Stimulated activated CD8-positive, alpha-beta memory T cell treated with anti-CD3 and anti-CD28 coated beads, Interleukin-7, amount 100 ng/mL, for 4 hours (primary cell): ENCODE measurements at places on chromosomes 5 and 9.

- no peak for DNase-seq
Measured at GRCh38 chr9:129435291-129435690, 185.6 kb downstream of the C9orf50 start.

GRCh38 chr5:119019501-119019900 is 31.2 kb upstream of the DTWD2 start:
- DNase-seq = no peak

GRCh38 chr9:35396560-35397215 is 93.2 kb upstream of the RUSC2 start:
- DNase-seq = no peak

DNA sequence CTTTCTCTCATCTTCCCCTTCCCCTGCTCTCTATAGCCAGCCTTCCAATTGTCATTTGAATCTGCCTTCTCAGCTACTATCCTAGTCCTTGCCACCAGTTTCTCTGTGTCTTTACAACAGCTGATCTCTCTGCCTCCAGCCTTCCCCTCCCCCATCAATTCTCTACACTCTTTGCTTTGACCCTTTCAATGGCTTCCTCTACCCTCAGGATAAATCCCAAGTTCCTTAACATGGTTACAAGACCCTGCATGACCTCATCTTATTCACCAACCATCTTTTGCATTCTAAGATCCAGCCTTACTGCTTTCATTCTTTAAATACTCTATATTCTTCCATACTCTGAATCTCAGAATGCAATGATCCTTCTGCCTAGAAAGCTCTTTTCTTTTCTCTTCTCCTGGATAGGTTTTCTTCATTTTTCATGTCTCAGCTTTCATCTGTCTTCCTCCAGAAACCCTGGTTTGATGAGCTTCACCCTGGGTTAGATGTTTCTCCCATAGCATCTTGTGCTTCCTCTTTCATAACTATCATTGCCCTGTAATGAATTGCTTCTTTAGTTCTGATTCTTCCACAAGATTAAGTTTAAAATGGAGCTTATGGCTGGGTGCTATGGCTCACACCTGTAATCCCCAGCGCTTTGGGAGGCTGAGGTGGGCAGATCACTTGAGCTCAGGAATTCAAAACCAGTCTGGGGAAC is 58.6 kb upstream of the ZSWIM6 start:
- no peak for DNase-seq

GRCh38 chr5:1105350-1106265 is 6.3 kb downstream of the SLC12A7 start:
- no peak for DNase-seq

GRCh38 chr9:119907056-119907455 is 537.8 kb upstream of the BRINP1 start:
- DNase-seq = no peak

GRCh38 chr5:78974011-78974410 is 11.1 kb downstream of the ARSB start:
- no peak for DNase-seq

- DNase-seq = no peak
Measured at GRCh38 chr9:135490980-135491464, 9.5 kb upstream of the MRPS2 start.

DNA sequence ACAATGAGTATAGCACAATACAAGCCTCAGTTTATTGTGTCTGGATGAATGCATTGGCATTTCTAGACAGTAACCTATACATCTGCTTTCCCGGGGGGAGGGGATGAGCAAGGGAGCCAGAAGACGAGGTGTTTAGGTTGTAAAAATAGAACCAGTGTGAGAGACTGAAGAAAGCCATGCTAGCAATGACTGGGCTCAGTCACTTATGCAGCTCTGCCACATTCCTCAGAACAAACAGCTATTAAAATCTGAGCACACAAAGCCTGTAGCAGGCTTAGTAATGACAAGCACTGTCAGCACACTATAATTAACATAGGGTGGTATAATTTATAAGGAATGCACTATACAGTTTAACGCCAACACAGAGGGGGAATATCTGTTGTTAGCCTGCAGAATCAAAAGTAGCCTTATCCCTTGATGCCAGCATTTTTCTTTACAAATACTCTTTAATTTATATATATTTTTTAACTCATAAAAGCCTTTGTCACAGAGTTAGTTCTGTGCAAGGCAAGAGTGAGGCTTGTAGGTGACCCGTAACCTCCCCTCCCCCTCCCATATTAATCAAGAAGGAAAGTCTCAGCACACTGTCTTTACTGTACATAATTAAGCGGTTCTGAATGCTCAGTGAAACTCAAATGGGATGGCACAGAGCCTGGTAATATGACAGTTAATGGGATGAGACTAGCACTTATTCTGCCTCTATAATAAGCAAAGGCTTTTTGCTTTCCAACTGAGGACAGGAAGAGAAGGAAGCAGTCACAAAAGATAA is 295.4 kb downstream of the CSNK1G3 start:
- no peak for DNase-seq

DNA sequence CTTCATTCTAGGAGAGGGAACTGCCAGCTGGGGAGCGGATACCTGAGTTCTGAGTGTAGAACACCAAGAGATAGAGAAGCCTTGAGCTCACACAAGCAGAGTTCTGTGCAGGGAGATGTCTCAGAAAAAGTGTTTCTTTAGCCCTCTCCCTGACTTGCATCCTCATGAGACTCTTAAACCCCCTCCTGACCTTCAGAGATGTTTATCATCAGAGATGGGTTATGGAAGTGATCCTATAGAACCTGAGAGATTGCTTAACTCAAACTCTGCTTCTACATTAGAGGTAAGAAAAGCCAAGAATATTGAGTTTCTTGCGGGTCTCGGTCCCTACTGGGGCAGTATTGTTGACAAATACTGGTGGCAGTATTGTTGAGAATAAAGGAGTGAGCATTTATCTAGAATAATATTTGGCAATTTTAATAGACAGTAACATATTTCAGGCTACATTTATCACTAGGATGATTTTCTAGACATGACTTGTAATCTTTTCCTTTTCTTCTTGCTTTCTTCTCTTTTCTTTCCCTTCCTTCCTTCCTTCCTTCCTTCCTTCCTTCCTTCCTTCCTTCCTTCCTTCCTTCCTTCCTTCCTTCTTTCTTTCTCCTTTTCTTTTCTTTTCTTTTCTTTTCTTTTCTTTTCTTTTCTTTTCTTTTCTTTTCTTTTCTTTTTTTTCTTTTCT is at the start of gene IZUMO3:
Gene IZUMO3 (minus strand): TSS at position 51 of the 676 bp plus-strand sequence. CDS start 248 bp downstream, outside the sequence.
- no peak for DNase-seq

DNA sequence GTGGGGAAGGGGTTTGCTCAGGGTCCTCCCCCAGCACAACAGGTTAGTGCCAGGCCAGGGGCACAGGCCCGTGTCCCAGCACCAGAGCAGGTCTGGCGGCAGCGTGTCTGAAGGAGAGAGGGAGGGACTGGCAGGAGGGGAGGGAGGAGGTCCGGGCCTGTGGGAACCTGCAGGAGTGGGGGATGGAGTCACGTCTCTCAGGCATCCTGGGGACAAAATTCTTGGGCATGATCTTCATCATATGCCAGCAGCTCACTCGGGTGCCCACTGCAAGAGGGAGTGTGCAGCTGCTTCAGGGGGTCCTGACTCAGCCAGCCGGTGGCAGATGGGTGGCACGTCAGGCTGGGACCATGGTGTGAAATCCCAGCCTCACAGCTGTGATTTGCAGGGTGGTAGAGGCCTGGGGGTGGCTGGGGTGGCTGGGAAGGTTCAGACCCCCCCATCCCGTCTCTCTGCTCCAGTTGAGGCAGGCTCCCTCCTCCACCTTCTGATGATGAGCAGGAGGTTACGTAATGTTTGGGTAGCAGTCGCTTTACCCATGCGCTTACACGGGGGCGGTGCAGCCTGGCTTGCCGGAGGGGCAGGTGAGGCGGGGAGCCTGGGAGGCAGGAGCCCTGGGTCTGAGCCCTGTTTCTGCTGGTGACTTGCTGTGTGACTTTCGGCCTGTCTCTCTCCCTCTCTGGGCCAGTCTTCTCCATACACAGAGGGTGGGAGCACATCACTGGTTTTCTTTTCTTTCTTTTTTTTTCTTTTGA is 40.5 kb downstream of the NCS1 start:
- no peak for DNase-seq

DNA sequence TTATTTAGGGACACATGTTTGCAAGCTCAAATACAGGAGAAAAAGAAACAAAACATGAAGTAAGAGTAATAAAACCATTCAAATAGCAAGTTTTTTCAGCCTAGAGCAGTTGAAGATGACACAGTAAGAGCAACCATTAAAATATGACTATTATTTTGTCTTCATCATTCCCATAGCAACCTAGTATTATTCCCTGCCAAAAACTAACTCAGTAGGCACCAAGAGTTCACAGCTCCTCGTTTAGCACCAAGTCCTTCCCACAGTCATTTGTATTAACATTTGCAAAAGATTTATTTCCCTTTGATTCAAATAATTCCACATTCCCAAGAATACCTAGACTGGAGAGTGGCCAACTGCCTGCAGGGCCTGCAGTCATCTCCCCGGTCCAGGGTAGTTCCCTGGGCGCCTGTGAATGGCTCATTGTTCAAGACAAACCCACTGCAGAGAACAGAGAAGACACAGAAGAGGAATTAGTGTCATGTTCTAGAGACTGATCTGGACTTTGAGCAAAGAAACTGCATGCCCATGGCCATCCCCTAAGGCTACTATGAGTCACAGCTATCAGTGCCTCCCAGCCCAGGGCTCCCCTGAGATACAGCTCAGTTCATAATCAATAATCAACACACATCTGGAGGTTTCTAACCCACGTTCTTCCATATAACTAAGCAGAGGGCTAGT is 139.1 kb upstream of the MAP3K1 start:
- no peak for DNase-seq

DNA sequence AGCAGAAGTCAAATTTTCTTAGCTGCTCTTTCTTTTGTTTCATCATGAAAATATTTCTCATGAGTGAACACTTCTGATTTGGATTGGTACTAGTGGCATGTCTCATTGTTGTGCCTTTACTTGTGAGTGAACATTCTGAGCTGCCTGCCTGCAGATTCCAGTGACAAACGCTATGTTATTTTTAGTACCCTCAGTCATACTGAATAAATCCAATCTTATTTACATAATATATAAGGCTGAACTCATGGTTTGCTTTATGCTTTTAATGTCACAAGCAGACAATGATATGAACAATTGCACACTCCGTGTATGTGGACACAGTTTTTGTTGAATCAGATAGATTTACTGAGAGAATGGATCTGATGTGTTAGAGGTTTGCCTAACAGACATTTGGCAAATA is 67.8 kb downstream of the ACTBL2 start:
- DNase-seq = no peak

GRCh38 chr5:61641748-61642565 is 309.9 kb downstream of the ZSWIM6 start:
- DNase-seq = no peak

GRCh38 chr5:163917747-163918146 is 412.3 kb downstream of the MAT2B start:
- no peak for DNase-seq

DNA sequence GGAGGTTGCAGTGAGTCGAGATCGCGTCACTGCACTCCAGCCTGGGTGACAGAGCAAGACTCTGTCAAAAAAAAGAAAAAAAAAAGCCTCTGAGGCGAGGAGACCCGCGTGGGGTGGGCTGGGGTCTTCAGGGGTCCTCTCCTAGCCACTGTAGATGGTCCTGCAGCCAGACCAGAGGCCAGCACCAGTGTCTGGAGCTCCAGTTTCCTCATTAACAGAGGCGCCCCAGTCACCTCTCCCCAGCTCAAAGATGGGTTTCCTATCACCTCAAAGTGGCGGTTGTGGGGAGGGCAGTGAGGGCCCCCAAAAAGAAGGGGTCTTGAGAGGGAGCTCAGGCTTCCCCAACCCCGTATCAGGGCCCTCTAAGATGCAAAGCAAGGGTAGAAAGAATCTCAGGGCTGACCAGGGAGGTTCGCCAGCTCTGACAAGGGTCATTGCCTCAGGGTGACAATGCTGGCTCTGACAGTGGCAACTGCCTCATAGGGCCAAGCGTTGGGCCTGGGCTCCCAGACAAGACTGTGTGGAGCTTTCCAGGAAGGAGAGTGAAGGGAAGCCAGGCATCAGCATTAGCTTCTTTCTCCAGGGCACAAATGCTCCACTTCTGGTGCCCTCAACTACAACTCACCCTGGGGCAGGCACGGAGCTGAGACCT is 15.0 kb downstream of the STK10 start:
- no peak for DNase-seq

GRCh38 chr5:135205632-135206349 is 171.8 kb upstream of the PITX1 start:
- no peak for DNase-seq

DNA sequence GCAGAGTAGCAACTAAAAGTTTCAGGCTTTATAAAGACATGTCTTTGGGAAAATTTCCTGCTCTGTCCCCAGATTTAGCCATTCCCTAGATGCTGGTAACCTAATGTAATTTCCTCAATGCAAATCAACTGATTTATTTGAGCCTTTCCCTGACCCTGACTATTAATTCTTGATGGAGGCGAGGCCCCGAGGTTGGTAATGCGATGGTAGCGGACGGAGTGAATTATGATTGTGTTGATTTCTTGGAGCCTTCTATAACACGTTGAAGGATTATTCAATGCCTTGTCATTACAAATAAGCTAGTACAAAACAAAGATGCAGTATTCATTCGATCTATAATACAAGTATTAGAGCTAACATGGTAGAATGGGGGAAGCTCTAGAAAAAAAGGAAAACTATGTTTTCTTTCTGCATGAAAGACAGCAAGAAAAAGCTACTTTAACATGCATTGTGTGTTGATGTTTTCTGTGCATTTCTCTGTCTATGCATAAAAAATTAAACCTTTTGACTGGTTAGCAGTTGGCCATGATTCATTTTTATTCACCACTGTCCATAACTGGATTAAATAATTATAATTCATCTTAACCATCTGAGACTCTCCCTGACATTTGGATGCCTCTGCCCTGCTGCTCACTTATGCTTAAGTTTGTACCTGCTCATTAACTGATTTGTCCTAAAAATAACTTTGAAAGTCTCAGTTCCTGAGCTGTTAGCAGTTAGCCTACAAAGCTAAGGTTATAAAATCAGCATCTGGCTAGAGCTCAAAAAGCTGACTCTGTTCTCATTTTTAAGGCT is 490.2 kb upstream of the NUDT12 start:
- no peak for DNase-seq

DNA sequence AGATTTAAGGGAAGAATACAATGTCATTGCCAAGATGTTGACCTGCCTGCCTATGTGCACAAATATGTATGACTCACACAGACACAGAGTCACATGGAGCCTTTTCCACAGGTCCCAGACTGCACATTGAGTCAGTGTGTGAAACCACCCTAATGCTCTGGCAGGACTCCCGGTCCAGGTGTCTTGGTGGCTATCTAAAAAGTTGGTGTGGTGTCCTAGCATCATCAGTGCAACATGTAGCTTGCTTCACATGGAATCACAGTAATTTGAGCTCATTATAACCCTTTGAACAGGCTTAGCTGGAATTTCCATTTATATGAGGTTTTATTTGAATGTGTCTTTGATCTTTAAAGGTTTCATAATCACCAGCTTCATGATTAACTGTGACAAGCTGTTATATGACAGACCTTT is 10.7 kb downstream of the IFNA5 start:
- no peak for DNase-seq

GRCh38 chr9:104787306-104788015 is 23.5 kb downstream of the NIPSNAP3B start:
- no peak for DNase-seq

GRCh38 chr9:110912419-110913291 is 125.6 kb downstream of the LPAR1 start:
- DNase-seq = no peak
